ENCODE measurements at places on chromosomes 3 and 15.

DNA sequence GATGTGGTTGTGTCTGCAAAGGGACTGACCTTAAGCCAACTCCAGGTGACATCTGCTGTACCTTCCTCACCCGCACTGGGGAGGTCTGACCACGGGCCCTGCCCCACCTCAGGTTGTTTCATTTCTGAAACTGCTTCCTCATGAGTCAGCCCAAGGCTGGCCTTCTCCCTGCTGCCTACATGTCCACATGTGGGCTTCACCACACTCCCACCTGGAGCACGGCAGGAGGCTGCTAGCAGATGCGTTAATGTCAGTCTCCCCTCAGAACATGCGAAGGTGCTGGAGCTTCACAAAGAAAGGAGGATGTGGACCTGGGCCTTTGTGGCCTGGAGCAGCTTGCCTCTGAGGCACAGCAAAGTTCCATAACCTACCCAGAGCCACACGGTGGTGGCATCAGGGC, 69.4 kb upstream of the PLXNA1 start:
- no peak for DNase-seq

- DNase-seq, result no peak
Measured at GRCh38 chr3:79314544-79314943, 453.3 kb downstream of the ROBO1 start.

DNA sequence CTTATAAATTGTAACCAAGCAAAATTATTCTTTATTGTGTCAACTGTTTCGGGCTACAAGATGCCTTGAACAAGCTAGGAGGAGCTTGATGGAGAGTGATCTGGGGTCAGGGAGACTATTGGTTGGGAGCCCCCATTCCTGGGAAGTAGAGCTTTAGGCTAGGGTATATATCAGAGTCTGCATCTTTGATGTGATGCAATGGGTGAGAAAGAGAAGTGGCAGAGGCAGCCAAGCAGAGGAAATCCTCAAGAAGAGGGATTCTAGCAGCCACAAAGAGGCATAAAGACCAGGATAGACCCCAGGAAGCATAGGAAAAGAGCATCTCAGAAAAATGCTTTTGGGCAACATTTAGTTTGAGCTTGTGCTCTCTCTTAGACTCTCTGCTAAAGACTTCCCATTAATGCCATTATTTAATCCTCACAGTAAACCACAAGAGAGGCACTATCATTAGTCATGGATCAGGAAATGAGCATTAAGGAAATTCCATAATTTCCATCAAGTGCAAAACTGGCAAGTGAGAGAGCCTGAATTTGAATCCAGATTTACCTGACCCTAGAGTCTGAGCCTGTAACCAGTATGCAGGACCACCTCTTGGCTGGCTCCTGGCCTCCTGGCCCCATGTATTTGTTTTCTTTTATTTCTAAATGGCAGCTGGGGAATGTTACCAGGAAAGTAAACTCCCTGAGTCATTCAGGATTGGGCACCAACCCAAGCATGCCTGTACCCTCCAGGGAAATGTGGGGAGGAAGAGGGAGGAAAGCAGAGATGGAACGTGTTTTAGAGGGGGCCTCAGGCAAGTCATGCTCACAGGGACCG, 118.7 kb downstream of the RPL22L1 start:
- no peak for DNase-seq

GRCh38 chr3:56622381-56622780, 60.7 kb downstream of the TASOR start:
- no peak for DNase-seq

GRCh38 chr15:62756995-62757360, 285.6 kb upstream of the TPM1 start:
- no peak for DNase-seq

GRCh38 chr3:160134964-160135363, 90.3 kb upstream of the C3orf80 start:
- DNase-seq, result no peak

- no peak for DNase-seq
Measured at GRCh38 chr3:151625086-151625485, 108.6 kb upstream of the AADACL2 start.

DNA sequence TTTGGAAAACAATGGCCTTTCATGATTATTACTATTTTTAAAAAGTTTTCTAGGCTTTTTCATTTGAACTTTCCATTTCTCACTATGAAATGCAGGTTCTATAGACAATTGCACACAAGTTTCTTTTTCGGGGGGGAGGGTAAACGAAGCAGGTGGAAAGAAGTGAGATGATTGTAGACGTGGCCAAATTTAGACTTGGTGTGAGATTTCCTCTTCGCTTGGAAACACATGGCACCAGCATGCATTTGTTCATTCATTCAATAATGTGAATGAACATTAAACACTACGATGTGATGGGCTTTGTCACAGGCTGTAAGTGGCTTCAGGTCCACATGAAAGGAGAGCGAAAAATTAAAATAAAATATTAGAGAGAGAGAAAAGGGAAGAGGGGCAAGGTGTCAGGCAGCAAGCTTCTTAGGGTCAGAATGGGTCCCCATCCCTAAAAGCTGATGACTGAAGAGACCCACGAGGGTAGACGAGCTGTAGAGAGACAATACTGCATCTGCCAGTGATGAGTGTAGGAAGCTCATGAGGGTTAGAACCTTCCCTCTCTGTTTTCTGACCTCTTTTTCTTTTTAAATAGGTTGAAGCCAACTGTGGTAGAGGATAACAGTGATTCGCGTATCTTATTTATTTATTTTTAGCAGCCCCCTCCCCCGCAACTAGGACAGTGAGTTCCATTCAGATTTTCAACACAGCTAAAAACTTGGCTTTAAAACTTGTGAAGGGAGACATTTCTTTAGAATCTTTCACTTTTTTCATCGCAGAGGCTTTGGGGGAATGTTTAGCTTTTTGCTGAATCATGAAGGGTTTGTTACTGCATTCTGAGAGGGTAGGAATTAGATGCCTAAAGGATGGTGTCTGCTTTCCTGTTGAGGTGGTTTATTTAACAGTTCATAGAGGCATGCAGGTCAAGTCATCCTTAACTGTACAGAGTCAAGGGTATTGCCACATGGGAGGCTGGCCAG, 36.2 kb downstream of the GAP43 start:
- DNase-seq, result no peak

DNA sequence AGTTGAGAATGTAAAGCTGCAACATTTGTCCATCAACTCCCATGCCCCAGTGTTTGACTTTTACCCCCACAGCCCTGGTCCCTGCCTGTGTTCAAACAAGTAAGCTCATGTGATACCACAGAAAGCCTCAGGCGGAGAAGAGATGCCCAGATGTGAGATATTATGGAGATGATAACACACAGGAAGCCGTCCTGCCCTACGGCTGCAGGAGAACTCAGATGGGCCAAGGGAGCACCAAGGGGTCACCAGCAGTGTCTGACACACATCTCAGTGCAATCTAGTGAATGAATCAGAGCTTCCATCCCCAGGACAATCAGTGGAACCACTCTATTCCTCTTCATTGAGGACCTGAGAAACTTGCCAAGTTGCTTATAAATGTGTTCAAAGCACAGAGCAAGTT, 14.0 kb upstream of the SPINK8 start:
- DNase-seq, result no peak

- DNase-seq, result no peak
Measured at GRCh38 chr15:92629975-92630626, 25.5 kb downstream of the FAM174B start.

- no peak for DNase-seq
Measured at GRCh38 chr3:144272680-144273079, 301.1 kb downstream of the DIPK2A start.

GRCh38 chr3:56131974-56132590, 336.2 kb downstream of the ERC2 start:
- DNase-seq, result no peak

DNA sequence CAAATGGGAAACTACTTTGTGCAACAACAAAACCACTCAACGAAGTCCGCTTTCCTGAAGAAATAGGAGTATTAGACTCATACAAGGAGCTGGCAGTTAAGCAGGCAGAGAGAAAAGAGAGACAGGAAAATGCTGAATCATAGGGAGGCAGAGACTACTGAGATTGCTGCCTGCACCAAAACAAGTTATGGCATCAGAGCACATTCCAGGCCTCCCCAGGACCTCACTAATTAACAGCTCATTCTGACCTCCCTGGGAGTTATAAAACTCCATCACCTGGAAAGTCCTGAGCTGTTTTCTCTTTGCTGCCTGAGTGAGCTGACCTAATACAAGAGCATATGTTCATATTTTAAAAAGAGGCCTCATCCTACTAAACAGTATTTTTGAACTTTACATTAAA, 741.0 kb downstream of the MCTP2 start:
- no peak for DNase-seq

DNA sequence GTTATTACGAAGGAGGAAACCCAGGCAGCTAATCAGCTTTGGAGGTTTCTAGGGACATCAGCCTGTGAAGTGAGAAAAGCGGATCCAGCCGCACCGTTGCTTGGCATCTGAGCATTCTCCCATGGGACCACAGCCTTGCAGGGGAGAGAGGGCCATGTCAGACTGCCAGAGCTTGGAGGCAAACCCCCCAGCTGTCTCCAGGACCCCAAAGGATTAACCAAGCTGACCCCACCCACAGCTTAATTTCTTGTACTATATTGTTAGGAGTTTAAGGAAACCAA, 5.1 kb downstream of the IGDCC3 start:
- DNase-seq, result no peak

GRCh38 chr3:157103860-157104259, 56.1 kb downstream of the CCNL1 start:
- DNase-seq, result no peak

- DNase-seq, result no peak
Measured at GRCh38 chr15:62797171-62797570, 245.4 kb upstream of the TPM1 start.

GRCh38 chr3:27209617-27210264, 159.4 kb downstream of the NEK10 start:
- DNase-seq, result no peak

DNA sequence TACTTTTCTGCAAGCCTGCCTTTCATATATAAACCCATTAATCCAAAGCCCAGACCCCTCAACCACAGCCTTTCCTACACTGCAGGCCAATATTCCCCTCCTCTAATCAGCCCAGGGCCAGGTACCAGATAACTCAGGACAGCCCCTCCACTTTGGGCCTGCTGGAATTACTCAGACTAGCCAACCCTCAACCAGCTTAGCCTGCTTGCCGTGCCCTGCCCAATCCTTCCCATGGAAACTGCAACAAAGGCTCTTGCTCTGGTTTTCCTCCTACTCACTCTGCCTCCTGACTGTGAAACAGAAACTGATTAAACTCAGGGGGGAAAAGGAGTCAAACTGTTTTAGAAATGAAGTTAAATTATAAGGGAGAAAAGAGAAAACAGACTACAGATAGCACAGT, 248.1 kb downstream of the KLF13 start:
- DNase-seq, result no peak

- no peak for DNase-seq
Measured at GRCh38 chr3:182809531-182809930, 16.2 kb downstream of the ATP11B start.

- DNase-seq, result no peak
Measured at GRCh38 chr3:65202395-65202794, 514.6 kb upstream of the ADAMTS9 start.

DNA sequence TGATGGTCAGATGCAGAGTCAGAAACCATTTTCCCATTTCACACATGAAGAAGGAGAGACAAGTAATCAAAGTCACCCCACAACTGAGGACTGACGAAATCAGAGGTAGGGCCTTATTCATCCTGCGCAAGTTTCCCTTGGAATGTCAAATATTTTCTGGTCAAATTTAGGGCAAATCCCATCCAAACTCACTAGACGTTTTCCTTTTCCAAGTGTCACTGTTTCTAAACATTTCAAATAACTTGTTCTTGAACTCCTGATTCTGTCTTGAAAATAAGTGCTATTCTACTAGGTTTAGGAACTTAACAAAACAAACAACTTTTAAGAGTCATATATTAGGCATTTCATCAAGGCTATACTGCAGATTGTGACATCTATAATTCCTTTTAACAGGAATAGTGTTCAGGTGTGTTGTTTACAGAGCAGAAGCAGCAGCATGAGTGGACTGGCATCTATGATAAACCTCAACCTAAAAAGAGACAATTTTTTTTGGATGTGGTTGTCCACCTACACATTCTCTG, 40.7 kb downstream of the SUMF1 start:
- DNase-seq, result no peak

All from stimulated activated CD4-positive, alpha-beta T cell treated with anti-CD3 and anti-CD28 coated beads, Interleukin-4, amount 100 ng/mL, for 1 hour (primary cell).